ENCODE measurements at places on chromosomes 16 and 17.

- DNase-seq: no peak
Measured at GRCh38 chr16:27429981-27430441, 28.0 kb downstream of the IL21R start.

- DNase-seq: no peak
Measured at GRCh38 chr17:67020293-67020766, 24.0 kb upstream of the CACNG1 start.

DNA sequence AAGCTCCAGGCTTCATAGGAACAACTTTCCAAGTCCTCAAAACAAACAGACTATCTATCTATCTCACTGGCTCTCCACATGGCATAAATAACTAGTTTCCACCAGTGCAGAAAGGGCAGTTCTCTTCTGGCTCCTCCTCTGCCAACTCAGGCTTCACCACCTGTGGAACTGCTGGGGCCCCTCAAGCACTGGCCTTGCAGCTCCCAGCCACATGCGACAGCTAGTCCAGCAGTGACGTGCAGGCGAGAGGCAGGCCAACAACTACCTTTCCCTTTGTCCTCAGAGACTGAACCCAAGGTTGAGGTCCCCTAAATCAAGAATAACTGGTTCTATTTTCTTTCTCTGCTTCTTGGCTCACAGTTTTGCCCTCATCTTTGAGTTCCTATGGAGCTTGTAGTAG is 137.6 kb downstream of the AATF start:
- DNase-seq: no peak

- DNase-seq: no peak
Measured at GRCh38 chr16:11588321-11589197, 1.8 kb upstream of the LITAF start.

DNA sequence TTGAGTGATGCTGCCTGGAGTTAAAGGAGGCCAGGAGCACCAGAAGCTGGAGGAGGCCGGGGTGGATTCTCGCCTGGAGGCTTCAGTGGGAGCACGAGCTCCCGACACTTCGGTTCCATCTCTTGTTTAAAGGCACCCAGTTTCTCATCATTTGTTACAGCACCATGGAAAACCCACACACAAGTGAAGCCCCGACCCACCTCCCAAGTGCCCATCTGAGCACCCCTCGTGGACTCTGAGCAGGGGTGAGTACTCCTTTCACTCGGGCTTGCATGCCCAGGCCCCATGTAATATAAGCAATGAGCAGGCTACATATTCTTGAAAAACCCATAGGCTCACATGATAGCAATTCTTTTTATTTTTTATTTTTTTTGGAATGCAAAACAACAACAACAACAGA is 196.9 kb upstream of the MAF start:
- no peak for DNase-seq

- DNase-seq: peak; percentile 30
Measured at GRCh38 chr17:75876938-75877751, 1.2 kb downstream of the TRIM47 start.

DNA sequence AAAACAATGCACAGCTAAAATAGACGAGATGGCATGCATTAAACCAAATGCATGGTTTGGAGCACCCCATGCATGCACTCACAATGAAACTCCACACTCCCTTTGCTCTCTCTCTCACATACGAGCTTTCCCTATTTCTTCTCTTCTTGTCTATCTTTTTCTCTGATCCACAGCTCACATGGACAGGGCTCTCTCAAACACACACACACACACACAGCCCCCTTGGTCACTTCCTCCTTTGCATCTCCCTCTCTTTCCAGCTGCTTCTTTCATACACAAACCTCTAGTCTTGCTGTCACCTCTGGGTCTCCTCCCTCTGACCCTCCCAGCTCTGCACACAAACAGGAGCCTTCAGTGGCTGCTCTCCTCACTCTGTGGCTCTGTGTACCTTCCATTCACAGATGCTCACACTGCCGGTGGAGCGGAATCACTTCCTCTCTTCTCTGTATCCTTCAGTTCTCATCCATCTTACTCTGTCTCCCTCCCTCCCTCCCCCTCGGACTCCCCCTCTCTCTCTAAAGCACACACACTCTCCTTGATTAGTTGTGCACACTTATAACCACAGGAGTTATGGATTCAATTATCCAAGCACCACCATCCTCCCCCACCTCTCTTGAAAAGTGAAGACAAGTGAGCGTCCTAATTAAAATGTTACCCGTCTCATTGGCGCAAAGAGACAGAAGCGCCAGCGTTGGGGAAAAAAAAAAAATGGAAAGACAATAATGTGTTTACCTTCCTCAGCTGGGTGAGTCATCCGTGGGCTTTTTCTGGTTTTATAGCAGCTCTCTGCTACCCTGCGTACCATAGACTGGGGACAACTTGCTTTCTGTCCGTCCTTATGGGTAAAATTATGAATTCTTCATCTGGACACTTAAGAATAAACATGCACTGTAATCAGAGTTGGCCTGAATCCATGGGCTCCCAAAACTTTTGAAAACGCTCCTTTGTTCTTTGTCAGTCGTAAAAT is 90.8 kb downstream of the SHISA6 start:
- DNase-seq: no peak

GRCh38 chr17:46783031-46783593 is 35.4 kb downstream of the WNT3 start:
- DNase-seq: no peak

GRCh38 chr16:11014136-11014535 is 69.8 kb downstream of the CLEC16A start:
- DNase-seq: no peak

GRCh38 chr16:66262253-66263167 is 104.0 kb upstream of the CDH5 start:
- no peak for DNase-seq

GRCh38 chr16:16111639-16112038 is 111.7 kb downstream of the ABCC6 start:
- no peak for DNase-seq

DNA sequence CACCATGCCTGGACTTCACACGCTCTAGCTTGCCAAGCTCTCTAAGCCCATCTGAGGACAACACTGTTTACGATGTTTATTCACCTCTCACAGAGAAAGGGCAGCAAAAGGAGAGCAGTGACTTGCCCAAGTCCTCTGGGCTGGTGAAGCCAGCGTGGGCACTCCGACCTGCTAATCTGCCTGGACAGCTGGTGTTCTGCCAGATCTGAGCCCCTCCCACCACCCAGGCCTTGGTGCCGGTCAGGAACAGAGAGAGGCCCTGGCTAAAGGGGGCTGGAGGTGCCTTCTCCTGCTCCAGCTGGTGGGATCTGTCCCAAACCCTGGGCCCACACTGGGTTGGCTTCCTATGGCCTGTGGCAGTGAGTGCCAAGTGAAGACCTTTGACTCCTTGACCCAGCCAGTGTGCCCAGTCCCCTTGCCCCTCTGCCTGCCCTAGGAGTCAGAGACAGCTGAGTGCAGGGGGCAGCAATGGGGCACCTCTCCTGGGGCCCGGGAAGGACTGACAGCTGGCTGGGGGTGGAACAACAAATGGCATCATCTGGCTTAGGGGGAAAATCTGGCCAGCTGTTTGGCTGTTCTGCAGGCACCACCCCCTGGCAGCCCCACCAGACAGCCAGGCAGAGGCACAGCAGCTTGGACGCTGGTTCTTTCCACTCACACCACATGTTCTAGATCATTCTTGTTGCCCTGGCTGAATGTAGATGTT is 1.8 kb upstream of the SLC4A1 start:
- DNase-seq: no peak

- peak; percentile 83 for DNase-seq
Measured at GRCh38 chr16:3106205-3106928, 6.0 kb upstream of the ZNF205 start.

GRCh38 chr16:49827805-49828438 is 28.0 kb downstream of the ZNF423 start:
- no peak for DNase-seq

DNA sequence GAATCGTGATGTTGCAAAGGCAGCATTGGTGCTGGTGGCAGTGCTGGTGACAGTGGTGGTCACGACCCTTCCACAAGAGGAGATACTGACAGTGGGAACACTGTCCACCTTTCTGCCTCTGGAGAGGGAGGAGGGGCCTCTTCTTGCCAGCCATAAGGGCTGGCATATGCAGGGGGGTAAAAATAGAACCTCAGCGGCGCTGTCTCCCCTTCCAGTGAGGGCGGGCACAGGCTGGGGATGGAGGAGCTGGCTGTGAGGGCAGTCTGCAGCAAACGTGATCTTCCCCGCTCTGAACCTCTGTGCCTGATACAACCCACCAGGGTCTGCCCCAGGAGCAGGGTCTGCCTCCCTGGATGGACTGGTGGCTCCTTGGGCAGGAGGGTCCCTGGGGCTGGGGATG is 3.4 kb downstream of the RAP1GAP2 start:
- DNase-seq: no peak

DNA sequence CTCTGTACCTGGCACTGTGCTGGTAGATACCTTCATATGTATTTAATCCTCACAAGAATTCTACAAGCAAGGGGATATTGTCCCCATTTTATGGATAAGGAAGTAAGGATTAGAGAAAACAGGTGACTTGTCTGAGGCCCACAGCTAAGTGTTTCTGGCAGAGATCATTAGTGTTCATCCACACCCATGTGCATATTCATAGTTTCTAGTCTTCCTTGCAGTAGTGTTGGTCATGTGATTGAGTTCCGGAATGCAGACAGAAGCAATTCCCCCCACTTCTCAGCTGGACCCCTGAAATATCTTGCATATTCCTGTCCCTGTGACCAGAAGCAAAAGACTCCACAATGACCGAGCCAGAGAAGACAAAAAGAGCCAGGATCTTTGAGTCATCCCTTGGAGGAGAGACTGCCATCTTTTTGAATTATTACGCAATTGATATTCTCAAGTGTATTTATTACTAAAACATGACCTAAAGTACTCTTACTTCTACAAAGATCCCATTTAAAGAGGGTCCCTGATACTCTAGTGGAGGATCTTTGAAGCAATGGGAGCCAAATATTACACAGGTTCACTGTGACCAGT is 43.4 kb downstream of the SOX9 start:
- no peak for DNase-seq

DNA sequence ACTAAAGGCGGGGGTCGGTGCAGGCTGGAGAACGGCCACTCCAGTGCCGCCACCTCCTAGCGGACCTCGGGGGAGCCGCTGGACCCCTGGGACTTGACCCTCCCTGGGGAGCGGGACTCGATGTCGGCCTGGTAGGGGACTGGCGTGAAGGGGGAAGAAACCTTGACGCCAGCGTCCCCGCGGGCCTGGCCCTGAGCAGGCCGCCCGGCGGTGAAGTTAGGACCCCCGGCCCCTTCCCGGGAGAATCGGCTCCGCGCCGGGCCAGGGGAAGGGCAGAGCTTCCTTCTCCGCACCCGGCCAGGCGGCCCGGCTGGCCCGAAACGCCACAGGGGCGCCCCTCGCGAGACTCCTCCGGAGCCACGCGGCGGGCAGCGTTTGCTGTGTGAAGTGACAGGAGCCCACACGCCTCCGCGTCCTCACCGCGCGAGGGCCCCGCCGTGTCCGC is 389 bp downstream of the DUS1L start:
- DNase-seq: no peak

- peak; percentile 30 for DNase-seq
Measured at GRCh38 chr16:4273858-4274311, 1.1 kb upstream of the TFAP4 start.

- no peak for DNase-seq
Measured at GRCh38 chr17:1519678-1520077, 3.3 kb upstream of the INPP5K start.

DNA sequence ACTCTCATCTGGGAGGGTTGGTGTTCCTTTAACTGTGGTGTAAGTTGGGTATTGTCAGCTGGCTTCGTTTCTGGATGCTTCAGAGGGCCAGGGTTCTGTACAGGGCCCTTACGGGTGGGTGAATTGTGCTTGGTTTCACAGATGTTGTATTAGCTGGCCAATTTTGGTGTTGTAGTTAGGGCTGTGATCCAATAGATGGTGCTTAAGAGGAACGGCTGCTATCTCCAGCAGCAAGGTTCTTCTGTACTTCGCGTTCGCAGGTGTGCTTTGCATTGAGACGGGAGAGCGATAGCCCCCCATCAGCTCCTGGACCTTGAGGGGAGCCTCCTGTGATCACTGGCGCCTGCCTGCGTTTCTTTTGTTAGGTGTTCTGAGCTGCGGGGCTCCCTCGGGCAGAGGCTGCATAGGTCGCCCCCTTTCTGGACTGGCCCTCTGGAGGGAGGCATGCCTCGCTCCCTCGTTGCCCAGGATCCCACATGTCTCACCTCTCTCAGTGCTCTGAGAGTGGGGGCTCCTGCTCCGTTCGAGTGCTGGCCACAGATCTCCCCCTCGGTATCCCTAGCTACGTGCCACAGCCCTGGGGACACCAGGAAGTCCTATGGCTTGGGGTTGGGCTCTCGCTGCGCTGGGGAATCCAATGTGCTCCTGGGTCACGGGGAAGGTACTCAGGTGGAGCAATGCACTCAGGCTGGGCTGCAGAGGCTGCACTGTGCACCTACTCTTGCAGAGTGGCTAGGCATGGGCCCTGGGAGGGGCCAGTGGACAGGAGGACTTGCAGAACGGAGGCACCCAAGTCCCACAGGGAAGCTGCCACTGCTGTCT is 837 bp upstream of the PRDM7 start:
- no peak for DNase-seq

GRCh38 chr16:14121872-14122271 is 50.8 kb downstream of the MRTFB start:
- no peak for DNase-seq

DNA sequence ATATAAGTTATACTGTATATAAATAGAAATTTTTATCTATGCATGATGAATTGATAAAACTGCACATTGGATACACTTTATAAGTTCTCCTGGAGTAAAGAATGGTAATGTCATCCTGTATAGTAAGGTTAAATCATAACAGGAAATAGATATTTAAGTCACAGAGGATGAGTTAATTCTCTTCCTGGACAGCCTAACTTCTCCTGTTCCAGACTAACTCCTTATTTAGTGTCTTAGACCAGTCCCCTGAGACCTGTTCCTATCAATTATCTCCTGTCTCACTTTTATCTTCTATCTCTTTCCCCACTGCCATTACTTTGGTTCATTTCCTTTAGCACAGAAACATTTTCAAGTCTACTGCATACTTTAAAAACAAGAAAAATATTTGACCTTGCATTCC is 46.5 kb downstream of the SSH2 start:
- no peak for DNase-seq

DNA sequence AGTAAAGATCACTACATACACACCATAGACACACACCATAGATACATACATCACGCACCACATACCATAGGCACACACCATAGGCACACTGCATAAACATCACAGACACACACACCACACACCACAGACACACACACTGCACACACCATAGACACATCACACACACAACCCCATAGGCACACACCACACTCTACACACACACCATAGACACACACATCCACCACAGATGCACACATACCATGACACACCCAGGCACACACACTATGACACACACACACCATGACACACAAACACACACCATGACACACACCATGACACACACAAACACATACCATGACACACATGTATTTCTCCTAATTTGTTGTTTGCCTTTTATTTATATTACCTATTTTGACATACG is 14.1 kb downstream of the TBC1D16 start:
- no peak for DNase-seq
